ENCODE measurements at places on chromosomes 7 and 10.

DNA sequence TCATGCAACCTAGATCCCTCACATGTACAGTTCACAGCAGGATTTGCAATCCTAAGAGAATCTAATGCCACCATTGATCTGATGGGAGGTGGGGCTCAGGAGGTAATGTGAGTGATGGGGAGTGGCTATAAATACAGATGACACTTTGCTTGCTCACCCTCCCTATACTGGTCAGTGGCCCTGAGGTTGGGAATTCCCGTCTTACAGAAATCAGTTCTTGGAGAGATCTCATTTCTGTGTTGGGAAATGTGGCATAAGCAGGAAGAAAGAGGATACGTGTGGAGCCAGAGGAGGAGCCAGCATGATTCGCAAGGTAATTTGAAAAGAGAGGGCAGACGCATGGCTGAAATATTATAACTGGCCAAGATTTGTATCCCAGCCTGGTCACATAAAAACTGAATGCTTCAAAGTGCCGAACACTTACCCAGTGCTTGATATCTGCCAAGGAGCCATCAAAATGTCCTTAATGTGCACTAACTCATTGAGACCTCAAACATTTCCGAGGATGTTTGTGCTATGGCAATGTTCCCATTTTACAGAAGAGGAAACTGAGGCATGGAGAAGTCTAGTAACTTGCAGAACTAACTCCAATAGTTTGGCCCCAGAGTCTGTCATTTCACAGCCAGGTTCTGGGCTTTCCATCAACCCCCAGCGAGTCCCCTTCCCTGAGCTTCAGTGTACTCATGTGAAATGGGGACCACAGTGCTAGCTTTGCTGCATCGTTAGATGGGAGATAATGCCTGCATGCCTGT is 5.5 kb upstream of the IKZF1 start:
- no peak for DNase-seq

DNA sequence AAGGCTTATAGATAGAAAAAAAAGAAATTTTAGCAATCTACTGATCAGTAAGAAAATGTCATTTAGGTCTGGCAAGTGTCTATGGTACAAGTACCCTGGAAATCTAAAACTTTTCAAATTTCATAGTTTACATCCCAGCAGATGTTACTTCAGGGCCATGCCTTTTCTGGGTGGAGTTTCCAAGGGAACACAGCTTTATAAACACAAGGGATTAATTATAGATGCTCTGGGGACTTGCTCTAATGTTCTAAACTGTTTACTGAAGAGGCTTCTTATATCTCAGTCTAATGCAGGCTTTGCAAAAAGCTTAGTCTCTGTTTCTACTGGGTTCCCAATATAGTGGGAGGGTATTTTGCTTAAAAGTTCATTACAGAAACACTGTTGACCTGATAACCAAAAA is 3.1 kb downstream of the CD36 start:
- no peak for DNase-seq

DNA sequence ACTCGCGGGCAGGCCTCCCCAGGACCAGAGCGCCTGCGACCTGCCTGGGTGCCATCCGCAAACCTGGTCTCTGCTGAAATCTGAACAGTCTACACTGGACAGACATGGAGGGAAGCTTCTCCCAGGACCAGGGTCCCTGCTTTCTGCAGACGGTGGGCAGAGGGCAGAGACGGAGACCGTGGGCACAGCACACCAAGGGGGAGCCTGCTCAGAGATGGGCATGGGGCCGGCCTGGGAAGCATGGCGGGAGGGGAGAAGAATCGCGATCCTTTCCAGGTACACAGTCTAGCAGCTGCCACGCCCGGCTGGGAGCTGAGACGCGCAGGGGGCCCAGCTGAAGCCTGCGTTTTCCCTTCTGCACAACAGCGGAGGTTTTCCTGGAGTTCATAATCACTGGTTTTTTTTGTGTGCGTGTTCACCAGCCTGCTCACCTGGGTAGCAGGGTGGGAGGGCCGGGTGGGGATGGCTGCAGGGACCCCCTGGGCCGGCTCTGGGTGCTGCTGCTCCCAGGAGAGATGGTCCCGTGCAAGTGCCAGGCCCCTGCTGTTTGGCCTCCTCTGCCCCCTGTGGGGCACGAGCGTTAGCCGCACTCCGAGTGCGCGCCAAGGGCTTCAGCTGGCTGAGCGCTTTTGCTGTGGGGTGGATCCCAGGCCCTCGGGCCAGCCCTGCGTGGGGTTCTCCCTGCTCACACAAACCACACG is 448.8 kb downstream of the DNAJB6 start:
- DNase-seq: no peak

- no peak for DNase-seq
These were observed 21.3 kb downstream of the CYCS start for GRCh38 chr7:25103773-25104172.

DNA sequence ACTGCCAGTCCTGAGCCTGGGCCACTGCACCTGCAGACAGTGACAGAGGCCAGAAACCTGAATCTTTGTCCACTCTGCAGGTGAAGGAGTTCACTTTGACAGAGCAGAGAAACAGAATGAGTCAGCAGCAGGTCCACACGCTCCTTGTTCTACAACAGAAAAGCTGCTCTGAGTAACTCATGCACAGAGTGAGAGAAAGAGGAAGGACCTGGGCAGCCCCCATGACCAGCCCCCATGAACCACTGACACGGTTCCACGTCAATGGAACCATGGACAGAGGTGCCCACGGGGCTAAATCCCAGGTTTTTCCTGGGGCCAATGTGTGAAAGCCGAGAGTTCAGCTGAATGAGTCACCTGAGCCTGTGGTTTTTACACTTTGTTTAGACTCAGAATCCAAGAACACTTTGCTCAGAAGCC is 40.8 kb upstream of the CTBP2 start:
- no peak for DNase-seq

DNA sequence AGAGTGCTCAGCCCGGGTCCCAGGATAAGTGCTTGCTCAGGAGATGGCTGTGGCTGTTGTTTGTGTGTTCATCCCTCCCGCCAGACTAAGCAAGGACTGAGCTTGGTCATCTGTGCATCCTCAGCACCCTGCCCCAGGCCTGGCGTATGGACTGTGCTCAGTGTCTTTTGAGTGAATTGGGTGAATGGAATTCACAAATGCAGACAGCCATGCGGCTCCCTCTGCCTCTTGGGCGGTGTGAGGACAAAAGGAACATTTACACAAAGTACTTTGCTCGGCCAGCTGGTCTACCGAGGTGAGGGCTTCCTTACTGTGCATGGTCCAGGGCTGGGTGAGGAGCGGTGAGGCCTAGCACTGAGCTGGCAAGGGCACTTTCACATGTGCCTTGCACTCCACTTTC is 120.2 kb downstream of the CDH23 start:
- DNase-seq: peak; percentile 41

- no peak for DNase-seq
These were observed 221.7 kb downstream of the CDK14 start for GRCh38 chr7:90817846-90818245.

DNA sequence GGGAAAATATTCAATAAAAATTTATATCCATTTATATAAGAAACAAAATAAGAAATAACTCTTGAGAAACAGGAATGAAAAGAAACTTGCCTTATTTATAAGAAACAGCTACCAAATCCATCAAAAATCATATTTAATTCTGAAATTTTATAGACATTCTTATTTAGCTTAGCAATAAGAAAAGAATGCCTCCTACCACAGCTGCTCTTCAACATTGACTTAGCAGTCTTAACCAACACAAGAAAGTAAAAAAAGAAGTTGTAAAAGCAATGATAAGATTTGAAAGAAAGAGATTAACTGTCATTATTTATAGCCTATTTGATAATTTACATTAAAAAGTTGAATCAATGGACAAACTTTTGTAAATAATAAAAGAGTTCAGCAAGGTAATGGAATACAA is 212.8 kb downstream of the ZNF365 start:
- no peak for DNase-seq

- DNase-seq: no peak
These were observed 547.7 kb upstream of the GALNT17 start for GRCh38 chr7:70583965-70584883.

- no peak for DNase-seq
These were observed 404.3 kb upstream of the KLF6 start for GRCh38 chr10:4189281-4189680.

GRCh38 chr7:14381936-14382335 is 392.5 kb upstream of the ETV1 start:
- DNase-seq: no peak

DNA sequence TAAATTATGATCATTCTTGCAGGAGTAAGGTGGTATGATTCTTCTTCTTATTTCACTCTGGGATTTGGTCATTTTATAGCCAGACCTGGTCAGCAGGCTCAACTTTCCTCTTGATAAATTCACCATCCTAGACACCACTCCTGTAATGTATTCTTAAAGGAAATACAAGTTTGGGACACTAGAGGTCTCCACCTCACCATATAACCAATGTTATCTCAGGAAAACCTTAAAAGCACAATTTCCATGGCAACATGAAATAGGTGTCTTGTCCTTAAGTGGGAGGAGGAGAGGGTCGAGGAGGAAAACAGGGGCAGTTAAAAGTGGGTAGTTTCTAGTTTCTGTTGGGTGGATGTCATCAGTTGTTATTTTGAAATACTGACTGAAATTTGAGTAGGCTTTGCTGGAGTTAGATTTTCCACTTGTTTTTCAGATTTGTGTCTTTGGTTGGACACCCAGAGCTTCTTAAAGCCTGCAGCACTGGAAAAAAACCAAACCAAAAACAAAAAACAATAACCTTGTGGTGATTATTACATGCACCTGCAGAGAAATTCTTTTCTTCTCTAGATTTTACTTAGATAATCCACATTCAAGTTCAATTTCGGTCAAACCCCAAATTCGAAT is 163.1 kb downstream of the PRKCQ start:
- no peak for DNase-seq

DNA sequence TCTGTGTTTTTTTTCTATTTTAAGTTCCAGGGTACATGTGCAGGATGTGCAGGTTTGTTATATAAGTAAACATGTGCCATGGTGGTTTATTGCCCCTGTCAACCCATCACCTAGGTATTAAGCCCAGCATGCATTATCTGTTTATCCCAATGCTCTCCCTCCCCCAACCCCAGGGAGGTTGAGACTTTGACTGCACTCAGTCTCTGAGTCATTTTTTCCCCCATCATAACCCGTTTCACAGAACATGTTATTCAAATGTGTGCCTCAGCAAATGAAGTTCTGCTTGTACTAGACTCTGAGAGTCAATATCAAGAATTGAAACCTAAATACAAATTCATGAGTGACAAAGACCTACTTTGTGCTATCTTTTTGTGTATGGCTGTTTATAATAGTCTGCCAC is 70.0 kb upstream of the CYP26C1 start:
- no peak for DNase-seq

GRCh38 chr7:17772581-17773288 is 167.6 kb downstream of the SNX13 start:
- DNase-seq: peak; percentile 34

DNA sequence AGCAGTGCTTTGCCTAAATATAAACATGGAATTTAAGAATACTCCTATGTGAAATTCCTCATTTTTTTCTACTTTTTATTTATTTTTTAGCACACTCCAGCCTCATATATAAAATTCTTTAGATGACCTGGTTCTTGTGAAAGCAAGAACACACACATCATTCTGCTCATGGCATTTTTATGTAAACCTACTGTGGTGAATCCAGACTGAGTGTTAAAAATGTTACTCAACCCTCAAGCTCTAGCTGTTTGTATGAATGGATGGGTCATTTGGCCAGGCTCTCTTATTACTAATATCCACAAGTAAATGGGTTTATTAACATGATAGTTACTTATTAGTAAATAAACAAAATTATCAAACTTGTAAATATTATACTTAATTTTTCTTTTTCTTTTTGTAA is 551.7 kb upstream of the LRRN3 start:
- DNase-seq: no peak

DNA sequence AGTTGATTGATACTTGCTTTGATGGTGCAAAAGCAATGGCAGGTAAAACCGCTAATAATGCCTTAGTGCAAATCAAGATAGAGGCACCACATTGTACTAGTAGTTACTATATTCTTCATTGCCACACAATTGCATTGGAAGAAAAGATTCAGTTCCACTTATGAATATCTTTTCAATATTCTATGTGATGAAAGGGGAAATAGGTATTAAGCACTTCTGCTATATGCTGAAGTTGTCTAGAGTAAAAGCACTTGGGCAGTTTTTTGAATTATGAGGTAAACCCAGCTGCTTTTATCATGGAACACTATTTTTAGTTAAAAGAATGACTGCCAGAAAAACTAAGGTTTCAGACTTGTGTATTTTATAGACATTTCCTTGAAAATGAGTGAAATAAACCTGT is 15.5 kb downstream of the ENTPD7 start:
- no peak for DNase-seq

DNA sequence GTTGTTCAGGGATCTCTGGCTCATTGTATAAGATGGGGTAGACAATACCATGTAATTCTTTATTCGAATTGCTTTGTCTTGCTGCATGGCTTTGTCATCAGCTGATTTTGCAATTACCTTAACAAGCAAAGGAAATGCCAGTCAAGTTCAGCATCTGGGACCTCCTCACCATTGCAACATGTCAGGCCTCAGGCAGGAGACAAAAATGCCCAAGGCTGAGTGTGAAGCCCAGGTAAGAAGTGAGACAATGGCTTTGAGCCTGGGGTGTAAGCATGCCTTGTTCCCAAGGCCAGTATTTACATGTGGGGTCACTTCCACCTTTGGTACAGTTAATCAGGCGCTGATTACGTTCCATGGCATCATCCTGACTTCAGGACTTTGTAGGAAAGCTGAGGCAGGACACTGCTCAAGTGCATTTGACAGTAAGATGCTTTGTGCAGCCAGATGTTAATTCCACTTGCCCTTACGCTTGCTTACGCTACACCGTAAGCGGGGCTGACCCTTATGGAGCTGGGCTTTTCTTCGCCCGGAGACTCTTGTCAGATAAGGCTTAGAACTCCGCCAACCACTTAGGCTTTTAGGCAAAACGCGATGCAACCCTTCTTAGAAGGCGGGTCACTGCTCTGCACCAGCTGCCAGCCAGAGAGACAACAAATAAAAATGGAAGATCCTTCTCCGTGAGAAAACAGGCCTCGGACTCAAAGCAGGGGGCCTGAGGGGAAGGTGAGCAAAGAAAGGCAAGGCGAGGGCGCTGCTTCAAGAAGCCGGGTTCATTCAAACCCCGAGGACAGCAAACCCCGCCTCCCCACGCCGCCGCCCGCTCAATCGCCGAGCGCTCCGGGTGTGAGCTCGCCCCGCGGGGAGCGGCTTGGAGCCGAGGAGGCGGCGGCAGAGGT is 1.3 kb upstream of the SP4 start:
- peak; percentile 62 for DNase-seq

DNA sequence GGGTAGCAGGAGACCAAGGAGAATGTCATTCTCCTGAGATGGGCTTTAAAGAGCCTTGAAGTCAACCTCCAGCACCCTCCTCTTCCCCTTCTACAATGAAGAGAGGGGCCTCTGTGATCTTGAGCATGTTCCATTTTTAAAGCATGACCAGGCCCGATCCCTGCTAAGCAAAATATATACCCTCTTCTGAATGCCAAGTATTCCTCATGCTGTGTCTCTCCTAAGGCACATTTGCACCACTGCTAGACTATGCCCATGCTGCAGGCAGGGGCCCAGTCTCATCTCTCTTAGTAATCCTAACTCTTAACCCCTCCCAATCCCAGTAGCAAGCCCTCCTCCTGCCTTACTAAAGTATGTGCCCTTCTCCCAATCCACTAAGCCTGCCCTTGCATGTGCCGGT is 18.4 kb downstream of the SORBS1 start:
- DNase-seq: no peak

- no peak for DNase-seq
These were observed 18.6 kb downstream of the PDE6C start for GRCh38 chr10:93630625-93631557.
